ENCODE measurements at places on chromosomes 6 and 20.

DNA sequence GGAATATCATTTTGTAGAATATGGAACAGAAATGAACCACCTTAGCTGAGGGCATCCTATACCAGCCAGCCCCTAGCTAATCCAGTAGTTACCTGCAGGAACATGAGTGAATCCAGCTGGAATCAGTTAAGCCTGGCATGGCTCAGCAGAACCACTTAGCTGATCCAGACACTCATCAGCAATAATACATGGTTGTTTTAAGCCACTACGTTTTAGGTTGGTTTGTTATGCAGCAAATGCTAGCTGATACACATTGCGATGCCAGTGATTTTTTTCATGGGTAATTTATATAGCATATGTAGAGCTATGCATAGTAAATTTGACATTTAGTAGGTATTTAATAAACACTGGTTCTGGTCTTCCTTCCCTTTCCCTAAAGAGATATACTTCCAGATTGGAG, 201.9 kb upstream of the JAG1 start:
- DNase-seq = no peak

- no peak for DNase-seq
Measured at GRCh38 chr20:40506537-40506939, 182.5 kb downstream of the MAFB start.

GRCh38 chr6:44094403-44095242, 32.6 kb downstream of the MRPL14 start:
- no peak for DNase-seq

DNA sequence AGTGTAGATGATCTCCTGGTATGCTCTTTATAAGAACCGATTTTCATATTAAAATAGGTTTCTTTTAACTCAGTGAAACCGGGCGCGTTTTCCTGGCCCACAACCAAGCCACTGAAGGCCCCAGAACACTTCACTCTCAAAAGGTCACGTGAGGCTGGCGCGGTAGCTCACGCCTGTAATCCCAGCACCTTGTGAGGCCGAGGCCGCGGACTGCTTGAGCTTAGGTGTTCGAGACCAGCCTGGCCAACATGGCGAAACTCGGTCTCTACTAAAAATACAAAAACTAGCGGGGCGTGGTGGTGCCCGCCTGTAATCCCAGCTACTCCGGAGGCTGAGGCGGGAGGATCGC, 402 bp upstream of the TAF8 start:
- DNase-seq = no peak

GRCh38 chr6:152625213-152625612, 11.9 kb downstream of the SYNE1 start:
- DNase-seq = no peak

- DNase-seq = no peak
Measured at GRCh38 chr6:138509371-138509770, 10.1 kb upstream of the NHSL1 start.

GRCh38 chr20:7938058-7938457, 2.2 kb downstream of the HAO1 start:
- no peak for DNase-seq

GRCh38 chr20:4667371-4667773, 54.3 kb upstream of the PRND start:
- DNase-seq = no peak

DNA sequence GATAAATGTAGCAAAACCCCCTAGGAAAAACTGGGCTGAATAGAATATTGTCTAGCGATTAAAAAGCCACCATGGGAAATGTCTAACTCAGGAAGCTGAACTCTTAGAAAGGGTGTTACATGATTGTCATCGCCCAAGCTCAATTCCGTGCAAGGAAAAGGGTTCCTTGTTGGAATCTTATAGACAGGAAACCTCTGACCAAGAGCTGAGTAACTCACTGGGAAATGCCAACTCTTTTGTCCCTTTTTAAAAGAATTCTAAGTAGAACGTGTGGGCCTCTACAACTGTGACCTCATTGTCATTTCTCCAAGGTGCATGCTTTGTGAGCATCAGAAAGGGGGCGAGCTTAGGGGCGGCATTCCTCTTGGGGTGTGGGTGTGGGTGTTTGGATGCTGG, 88.1 kb downstream of the SYNJ2 start:
- no peak for DNase-seq

DNA sequence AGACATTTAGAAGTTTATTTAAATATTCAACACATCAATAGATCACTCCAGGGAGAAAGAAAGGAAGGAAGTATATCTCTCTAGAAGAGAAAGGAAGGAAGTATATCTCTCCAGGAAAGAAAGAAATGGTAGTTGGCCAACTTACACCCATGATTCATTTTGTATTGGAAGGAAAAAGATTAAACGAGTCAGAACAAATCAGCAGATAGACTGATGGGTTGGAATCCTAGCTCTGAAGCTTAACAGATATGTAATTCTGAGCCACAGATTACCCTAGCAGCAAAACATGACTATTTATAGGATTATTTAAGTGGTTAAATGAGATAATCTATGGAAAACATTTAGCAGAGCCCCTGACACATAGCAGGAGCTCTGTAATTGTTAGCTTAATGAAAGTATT, 27.1 kb downstream of the COL12A1 start:
- DNase-seq = no peak

GRCh38 chr6:110699780-110700179, 115.5 kb downstream of the CDK19 start:
- DNase-seq = no peak

- DNase-seq = no peak
Measured at GRCh38 chr20:58737198-58737597, 44.6 kb downstream of the NPEPL1 start.

- no peak for DNase-seq
Measured at GRCh38 chr20:57529160-57529585, 4.2 kb upstream of the CTCFL start.

- no peak for DNase-seq
Measured at GRCh38 chr6:39801456-39802251, 9.5 kb downstream of the DAAM2 start.

DNA sequence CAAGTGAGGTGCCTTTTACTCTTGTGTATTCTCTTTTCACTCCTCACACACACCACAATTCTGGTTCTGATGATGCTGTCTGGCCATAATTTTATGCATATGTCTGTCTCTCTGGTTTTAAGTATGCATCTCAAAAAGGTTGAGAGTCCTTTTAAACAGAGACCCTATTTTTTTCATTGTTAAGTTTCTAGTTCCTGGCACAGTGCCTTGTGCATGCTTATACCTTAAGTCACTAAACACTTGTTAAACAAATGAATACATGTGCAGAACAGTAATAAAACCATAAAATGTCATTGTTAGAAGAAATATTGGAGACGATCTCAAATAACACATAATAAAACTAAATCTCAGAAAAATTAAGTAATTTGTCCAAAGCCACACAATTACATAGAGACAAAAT, 7.9 kb downstream of the ROS1 start:
- no peak for DNase-seq

DNA sequence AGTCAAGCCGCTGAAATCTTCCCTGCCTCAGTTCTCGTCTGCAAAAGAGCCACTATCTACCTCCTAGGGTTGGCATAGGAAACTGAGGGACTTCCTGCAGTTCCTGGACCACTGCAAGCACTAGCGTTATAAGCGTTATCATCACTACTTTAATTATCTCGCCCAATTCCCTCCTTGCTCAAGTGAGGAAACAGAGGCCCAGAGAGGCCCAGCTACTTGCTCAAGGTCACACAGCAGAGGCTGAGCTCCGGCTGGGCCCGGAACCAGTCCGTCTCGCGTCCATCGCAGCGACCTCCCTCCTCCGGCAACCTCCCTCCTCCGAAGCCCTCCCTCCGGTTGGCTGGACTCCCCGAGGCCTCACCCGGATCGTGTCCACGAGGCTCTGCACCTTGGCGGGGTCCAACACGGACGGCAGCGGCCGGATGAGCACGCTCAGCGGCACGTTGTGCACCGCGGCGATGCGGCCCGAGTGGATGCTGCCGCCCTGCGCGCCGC, 338 bp downstream of the SRXN1 start:
- DNase-seq = no peak

GRCh38 chr6:105804000-105804399, 282.1 kb upstream of the PRDM1 start:
- DNase-seq = no peak

- no peak for DNase-seq
Measured at GRCh38 chr6:83985715-83986114, 47.9 kb upstream of the MRAP2 start.

GRCh38 chr6:102064142-102064541, 670.6 kb downstream of the GRIK2 start:
- no peak for DNase-seq

DNA sequence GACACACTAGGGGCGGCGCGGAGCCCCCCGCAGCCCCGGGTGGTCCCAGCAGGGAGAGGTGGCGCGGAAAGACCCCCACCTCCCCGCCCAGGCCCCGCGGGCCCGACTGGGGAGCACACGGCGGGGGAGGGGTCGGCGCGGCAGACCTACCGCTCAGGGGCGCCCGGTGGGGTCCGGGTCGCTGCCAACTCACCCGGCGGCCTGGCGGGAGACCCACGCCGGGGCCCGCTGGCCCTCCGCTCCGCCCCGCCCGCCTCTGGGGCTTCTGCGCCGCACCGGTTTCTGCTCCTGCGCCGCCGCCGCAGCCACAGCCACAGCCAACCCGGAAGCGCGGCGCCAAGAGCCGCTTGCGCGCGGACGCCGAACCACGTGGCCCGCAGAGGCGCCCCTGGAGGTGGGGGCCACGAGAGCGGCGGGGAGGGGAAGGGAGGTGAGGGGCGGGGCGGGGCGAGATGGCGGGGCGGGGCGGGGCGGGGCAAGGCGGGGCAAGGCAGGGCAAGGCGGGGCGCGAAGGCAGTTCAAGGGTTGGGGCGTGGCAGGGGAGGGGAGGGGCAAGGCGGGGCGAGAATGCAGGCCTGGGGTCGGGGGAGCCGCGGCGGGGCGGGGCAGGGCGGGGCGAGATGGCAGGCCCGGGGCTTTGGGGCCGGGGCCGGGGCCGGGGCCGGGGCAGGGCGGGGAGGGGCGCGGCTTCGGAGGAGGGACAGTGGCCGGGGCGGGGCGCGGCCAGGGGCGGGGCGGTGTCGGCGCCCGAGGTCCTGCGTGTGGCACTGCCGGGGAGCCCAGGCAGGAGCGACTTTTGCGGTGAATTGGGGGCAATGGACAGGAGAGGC, at the start of gene ZBTB24:
ZBTB24 (minus strand) TSS at position 315 of the 830 bp plus-strand sequence. CDS start 1,193 bp downstream, outside the sequence.
- DNase-seq = peak; percentile 1

DNA sequence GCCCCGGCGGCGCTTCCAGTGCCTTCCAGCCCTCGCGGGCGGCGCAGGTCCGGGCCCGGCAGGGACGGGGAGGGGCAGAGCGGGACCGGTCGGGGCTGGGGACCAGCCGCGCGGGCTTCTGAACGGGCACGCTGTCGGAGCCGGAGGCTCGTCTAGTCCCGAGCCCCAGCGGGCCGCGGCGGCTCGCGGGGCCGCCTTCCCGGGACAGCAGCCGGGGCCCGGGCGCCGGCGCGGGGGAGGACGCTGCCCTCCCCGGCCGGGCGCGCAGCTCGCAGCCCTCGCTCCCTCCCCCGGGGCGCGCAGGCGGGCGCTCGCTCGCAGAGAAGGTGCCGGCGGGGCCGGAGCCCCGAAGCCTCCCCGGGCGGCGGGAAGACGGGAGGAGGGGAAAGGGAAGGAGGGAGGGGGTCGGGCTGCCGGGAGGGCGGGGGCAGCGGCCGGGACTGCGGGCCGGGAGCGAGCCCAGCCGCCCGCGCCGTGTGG, 696 bp upstream of the SIRPA start:
- DNase-seq = no peak

GRCh38 chr6:139777202-139777970, 402.9 kb upstream of the CITED2 start:
- DNase-seq = no peak

DNA sequence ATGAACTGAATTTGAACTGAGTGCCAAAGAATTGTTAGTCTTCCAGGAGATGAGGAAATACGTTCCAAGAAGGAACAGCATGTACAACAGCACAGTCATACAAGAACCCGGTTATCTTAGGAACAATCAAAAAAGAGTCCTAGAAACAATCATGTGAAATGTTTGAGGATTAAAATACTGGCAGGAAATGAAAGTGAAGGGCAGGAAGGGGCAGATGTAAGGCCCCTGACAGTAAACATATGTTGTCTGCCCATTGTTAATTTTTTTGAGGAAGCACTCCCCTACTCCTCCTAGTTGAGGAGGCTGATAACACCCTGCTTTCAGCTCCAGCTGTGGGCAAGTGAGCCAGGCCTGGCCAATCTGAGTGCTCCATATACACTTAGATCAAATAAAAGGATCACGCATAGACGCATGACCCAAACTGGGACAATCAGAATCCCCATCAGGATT, 220.9 kb downstream of the HACE1 start:
- DNase-seq = no peak

DNA sequence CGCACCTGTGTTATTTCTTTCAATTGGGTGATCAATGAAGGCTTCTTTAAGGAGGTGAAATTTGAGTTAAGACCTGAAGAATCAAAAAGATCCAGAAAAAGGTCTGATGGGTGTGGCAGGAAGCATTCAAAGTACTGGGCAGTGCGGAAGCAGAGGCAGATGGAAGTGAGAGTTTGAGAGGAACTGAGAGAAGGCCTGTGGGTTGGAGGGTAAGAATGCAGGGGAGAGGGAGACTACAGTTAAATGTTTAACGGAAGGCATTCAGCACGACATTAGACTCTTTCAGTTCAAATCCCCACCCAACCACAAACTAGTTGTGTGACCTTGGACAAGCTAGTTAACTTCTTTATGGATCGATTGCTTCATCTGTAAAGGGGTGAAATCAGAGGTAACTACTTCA, 50.5 kb upstream of the GCM1 start:
- DNase-seq = no peak

- no peak for DNase-seq
Measured at GRCh38 chr20:8940326-8940725, 128.6 kb upstream of the PLCB4 start.

DNA sequence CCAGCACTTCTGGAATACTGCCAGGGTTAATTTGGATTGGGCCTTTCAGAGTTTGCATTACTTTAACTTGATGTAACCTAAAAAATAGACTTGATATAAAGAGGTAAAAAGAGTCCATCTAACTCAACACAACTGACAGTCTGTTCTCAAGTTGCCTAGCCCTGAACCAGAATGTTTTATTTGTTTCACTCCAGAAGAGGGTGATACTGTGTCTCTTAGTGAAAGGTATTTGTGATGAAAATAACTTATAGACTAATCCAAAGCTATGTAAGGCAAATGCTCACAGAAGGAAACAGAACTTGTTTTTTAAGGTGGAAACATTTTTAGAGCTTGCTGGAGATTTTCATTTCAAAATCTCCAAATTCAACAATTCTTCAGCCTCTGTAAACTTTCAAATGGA, 469.1 kb upstream of the RUNX2 start:
- DNase-seq = no peak

GRCh38 chr20:61556673-61557072, 304.6 kb downstream of the CDH4 start:
- DNase-seq = no peak
